ENCODE measurements at places on chromosomes 4 and X.

DNA sequence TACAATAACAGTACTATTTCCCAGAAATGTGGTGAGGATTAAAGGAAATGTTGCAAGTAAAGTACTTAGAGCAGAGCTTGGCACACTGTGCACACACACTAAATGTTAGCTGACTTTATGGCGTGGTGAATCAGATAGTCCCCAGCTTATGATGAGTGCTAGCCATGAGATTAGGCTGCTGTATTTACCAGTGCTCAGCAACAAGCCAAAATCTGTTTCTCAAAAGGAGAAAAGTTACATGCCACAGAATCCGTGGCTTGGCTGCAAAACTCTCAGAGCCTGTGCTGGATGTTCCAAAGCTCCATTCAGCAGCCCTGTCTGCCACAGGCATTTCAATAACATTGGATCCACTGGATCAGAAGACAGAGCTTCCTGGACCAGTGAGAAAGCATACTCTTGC lies 12.8 kb upstream of the STBD1 start:
- DNase-seq = peak; percentile 26

- DNase-seq = no peak
Measured at GRCh38 chrX:46601283-46601682, 27.7 kb downstream of the CHST7 start.

DNA sequence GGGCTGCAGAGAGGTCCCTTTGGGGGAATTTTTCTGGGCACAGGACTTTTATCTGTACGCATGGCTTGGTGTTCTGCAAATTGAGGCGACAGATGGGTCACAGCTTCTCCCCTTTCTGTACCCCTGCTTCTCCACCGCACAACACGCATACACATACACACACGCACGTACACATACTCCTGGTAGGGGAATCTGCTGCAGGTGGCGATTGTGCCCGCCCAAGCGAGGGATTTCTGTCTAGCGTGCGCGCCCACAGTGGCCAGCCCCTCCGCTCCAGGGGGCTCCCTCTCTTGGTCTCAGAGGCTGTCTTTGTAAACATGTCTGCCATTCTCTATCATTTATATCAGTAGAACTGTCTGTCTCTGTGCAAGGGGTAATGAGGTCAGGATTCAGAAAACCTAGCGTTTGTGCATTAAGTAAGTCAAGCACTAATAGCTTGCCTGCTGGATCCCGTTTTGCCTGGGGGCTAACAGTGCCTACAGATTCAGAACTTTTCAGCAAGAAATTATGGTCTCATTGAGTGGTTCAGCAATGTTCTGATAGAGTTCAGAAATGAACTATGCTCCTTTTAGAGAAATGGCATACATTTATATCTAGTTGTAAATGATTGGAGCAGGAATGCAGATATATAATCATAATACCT lies 2.2 kb downstream of the GRID2 start:
- no peak for DNase-seq

GRCh38 chrX:69306063-69306404 lies 140.8 kb upstream of the PJA1 start:
- DNase-seq = no peak

- peak; percentile 90 for DNase-seq
Measured at GRCh38 chrX:110087485-110088356, 84.8 kb downstream of the TMEM164 start.

DNA sequence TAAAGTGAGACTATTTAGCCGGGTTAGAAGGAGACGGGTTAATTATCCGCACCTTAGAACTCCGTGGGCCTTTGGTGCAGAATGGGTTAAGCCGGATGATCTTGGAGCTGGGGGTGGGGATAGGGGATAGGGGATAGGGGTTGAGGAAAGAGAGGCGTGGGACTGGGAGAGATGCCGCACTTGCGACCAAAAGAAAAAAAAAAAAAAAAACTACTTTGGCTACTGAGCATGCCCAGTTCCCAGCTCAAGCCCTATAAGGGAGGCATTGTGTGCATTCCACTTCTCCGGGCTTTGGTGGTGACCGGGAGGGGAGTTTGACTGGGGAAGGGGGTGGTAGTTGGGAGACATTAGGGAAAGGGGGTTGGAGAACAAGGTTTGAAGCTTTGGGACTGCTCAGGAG lies at the start of gene SLITRK4:
Gene SLITRK4 (minus strand): TSS at position 187 of the 400 bp plus-strand sequence. CDS start 4,993 bp downstream, outside the sequence.
- no peak for DNase-seq

DNA sequence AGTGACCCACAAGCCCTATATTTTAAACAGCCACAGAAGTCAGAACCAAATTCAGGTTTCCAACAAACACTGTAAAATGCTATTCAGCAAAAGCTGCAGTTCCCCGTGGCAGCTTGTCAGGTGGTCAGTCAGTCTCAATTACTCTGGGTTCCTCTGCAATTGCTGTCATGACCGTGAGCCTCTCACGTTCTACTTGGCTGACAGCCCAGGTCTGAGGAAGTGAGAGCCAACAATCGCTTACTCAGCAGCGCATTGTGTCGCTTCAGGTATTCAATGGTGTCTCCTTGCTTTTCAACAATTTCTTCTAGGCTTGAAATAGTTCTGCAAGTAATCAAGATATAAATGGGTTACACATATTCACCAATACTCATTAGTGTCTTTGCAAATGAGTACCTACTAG lies 25.8 kb downstream of the TRIM75 start:
- DNase-seq = no peak

- peak; percentile 37 for DNase-seq
Measured at GRCh38 chr4:72275381-72275780, 243.6 kb downstream of the NPFFR2 start.

DNA sequence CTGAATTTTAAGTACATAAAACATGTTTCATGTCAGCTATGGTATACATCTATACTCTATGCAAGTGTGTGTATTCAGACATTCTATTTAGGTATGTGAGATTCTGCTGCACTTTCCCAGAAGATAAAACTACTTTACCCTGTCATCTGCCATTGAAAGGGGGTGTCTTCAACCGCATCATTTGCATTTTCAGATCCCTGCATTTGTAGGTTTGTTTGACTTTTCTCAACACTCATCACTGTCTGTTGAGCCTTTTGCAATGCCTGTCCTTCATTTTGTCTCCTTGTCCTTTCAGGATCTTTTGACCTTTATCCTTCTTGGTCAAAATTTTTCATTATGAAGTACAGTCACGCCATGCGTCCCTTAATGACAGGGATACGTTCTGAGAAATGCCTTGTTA lies 103.5 kb downstream of the TMA16 start:
- no peak for DNase-seq

- peak; percentile 33 for DNase-seq
Measured at GRCh38 chrX:119942831-119943184, 743 bp downstream of the NKAP start.

GRCh38 chr4:188892837-188893236 lies 753.6 kb downstream of the TRIML1 start:
- DNase-seq = no peak

DNA sequence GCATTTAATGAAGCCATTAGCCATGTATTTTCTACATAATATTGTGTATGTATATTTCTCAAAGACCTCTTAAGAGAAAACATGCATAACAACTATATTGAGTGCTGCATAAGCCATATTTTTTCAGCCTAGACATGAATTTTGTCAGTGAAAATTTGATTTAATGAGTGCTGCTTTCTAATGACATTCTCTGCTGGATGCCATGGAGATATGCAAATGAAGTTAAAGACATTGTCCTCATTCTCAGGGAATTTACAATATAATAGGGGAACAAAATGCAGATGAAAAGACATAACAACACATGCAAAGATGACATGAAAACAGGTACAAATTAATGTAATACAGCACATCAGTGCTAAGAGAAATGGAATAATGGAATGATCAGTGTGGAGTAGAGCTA lies 118.7 kb downstream of the ATOH1 start:
- no peak for DNase-seq

- DNase-seq = no peak
Measured at GRCh38 chr4:83083925-83084475, 30.5 kb downstream of the PLAC8 start.

DNA sequence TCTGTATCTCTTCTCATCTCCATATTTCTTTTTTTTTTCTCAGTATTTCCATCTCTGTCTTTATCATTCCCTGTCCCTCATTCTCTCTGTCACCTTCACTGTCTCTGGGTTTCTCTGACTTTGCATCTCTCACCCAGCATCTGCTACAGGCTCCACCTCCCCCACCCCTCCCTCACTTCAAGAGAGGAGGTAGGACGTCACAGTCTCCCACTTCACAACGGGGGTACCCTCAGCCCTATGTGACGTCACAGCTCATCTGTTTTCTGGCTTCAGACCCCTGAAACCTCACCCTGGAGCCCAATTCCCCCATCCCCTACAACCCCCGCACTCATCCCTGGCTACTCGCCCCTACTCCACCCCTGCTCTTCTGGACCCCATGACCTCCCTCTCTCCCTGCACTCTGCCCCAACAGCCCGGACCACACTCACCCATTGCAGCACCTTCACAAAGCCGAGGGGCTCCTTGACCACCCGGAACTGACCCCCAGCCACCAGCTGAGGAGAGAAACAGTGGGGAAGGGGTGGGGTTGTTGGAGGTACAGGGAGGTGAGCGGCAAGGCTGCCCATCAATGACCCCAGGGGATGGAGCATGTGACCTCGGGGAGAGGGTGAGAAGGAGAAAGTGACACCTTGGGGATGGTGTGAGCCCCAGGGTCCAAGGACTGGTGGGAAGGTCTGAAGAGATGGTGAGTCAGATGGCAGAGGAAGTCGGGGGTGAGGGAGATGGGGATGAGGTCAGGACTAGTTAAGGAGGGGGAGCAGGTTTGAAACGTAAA lies 1.3 kb downstream of the SYP start:
- DNase-seq = no peak

DNA sequence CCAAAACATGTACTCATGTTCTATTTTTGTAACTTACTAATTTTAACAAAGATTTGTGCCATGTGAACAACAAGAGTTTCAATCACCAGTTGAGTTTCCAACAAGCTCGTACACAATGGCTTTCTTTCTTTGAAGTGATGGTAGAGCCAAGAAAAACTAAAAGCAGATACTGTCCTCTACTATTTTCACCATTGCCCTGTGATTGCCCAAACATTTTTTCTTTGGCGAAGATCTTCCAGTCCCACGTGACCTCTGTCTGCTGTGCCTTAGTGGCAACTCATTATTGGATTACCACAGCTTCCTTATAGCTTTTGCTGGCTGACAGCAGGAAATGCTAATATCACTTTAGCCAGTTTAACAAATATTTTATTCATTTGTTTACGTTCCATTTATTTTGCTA lies 1147.1 kb downstream of the STIM2 start:
- no peak for DNase-seq

DNA sequence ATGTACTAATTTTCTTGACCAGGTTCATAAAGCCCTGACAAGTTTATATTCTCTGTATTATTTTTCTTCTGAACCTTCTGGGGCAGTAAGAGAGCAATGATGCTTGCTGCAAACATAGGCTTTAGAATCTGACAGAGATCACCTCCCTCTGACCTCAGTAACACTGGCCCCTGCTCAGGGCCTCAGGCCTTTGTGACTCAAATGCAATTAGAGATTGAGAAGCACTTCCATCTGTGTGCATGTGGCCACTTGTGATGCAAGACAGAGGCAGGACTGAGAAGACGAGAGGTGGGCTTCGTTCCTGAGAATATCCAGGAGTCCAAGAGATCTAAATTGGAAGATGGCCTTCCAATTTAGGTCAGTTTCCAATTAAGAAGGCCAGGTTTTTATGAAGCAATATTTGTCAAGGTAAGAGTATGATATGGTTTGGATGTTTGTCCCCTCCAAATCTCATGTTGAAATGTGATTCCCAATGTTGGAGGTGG lies 82.8 kb upstream of the VEGFC start:
- peak; percentile 40 for DNase-seq

DNA sequence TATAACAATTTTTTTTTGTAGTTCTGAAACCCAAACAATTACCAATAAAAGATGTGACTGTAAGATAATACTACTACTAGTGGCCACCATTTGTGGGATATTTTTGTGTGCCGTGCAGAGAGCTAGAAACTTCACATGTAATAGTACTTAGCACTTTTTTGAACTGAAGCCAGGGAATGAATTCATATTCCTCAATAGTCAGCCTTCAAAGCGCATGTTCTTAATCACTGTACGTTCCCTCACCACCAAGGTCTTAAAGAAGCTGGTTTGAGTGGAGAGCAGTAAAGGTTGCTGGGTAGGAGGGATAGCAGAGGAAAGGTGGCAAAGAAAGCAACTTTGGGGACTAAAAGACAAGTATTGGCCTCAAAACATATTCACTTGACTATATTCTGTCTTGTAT lies 9.6 kb upstream of the RUFY3 start:
- peak; percentile 41 for DNase-seq

DNA sequence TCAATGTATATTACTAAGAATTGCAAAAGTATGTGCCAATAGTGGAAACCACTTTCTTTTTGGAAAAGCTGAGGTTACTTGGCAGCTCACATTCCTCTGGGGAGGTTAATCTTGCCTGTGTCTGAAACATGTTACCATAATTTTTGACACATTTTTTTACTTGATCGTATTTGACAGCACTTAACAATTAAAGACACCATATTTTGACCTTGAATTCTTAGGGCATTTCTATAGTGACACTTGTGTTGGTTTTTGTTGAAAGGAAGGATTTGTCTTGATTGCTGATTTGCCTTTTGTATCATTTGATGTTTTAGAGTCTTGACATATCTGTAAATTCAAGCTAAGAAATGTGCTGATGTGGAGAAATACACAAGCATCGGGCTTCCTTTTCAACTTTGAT lies 2135.5 kb downstream of the PCDH7 start:
- no peak for DNase-seq

DNA sequence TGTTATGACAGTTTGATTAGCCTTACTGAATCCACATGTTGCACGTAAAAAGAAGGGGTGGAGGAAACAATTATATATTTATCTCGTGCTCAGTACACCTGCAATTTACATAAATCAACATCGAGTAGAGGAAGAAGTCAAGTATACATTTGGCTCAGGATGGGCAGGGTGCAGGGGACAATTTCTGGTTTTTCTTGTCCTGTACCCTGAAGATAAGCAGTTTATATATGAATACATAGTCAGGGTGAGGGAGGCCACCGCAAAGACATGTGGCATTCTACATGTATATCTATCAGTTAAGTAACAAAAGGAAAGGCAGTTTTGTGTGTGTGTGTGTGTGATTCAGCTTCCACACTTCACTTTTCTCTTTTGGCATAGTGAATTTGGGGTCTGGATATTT lies 11.1 kb upstream of the EREG start:
- DNase-seq = no peak

GRCh38 chr4:140242357-140243277 lies 88.6 kb upstream of the MAML3 start:
- no peak for DNase-seq

Measured in GM23248 (cell line).